ENCODE measurements at places on chromosomes 5 and 9.

GRCh38 chr9:30913331-30913730, 1471.1 kb upstream of the ACO1 start:
- DNase-seq = no peak

GRCh38 chr5:1820926-1821325, 19.7 kb downstream of the NDUFS6 start:
- DNase-seq = no peak

DNA sequence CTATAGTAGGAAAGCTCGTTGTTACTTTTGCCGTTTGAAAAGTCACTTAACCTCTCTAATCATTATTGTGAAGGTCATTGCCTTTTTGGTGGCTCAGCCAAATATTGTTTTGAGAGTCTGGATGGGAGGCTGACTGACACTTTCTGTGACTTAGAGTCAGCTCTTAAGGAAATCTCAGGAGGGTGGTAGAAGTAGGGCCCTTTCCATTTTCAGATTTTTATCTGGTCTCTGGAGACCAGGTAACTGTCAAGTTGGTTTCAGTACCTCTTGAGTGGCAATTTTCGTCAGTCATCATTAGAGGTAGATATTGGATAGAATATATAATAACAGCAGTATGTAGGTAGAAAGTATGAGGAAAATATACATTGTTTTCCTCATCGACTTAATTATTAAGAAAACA, 23.3 kb downstream of the UGCG start:
- no peak for DNase-seq

DNA sequence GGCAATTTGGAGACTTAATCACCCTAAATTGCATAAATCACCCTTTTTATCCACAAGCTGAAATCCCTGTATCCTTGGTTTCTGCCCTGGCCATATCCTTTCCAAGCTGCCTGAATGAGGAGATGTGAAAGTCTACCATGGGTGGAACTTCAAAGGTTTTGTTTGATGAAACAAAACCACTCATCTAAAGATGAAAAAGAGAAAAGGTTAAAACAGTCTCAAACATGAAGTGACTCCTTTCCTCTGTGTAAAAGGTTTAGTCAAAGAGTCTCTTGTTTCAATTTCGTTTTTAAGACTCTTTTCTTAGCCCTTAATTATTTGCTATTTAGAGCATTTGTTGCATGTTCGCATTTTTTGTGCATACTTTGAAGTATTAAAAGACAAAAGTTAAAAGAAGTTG, 11.2 kb downstream of the SLC45A2 start:
- no peak for DNase-seq

GRCh38 chr5:137836997-137837396, 30.7 kb upstream of the MYOT start:
- no peak for DNase-seq

DNA sequence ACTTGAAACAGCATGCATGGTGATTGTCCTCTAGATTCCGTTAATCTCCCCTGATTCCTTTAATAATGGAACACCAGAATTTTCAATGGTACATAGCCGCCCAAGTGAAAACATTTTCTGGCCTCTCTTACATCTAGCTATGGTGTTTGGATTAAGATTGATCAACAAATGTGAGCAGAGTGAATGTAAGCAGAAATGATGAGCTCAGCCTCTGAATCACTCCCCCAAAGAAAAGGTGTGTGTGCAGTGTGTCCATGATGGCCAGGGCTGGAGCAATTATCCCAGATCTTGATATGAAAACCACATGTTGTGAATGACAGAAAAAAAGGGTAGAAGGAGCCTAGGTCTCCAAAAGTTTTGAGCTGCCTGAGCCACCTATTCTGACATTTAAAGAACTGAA, 55.3 kb downstream of the OR2K2 start:
- no peak for DNase-seq

DNA sequence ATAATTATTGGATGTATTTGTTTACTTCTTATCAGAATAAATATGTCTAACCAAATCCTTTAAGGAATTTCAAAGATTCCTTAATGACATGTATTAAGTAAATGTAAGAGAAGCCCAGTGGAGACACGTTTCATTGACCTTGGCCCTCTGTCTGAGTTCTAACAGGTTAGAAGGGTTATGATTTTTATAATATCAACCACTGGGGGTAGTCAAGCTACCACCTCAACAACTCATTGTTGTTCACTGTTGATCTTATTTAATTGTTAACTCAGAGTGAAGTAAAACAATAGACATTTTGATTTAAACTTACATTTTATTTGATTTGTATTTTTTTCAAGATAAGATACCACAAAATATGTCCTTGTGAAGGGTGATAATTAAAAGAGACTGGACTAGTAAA, 499.2 kb upstream of the COX7C start:
- DNase-seq = no peak

- DNase-seq = no peak
These were observed 130.1 kb downstream of the LRRC70 start for GRCh38 chr5:62708481-62709325.

GRCh38 chr5:26856238-26856637, 182.1 kb downstream of the CDH9 start:
- DNase-seq = no peak

DNA sequence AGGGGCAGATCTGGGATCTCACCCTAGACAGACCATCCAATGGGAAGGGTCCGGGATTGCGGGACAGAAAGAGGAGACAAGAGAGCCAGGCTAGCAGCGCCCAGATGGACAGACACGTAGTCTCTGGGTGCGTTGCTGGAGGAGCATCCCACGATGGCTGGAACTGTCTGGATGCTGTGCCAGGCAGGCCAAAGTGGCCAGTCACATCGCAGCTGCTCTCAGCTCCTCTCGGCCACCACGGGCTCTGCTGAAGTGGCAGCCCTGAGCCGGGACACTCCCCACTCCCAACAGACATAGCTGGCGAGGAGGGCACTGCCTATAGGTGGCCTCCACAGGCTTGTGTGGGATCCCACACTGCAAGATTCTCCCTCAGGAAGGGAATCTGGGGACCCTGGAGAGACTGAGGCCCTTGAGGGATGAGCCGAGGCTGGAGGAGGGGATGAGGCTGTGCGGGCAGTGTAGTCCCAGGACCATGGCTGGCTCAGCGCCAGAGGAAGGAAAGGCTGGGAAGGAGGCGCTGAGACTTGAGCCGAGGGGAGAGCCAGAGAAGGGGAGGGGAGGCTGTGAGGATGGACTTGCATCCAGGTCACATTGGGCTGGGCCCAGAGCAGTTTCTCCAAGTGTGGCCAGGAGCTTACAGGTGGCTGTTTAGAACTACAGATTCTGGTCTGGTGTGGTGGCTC, 10.3 kb upstream of the WDR5 start:
- no peak for DNase-seq

- DNase-seq = no peak
These were observed 197.9 kb downstream of the TLE4 start for GRCh38 chr9:79769476-79770275.

DNA sequence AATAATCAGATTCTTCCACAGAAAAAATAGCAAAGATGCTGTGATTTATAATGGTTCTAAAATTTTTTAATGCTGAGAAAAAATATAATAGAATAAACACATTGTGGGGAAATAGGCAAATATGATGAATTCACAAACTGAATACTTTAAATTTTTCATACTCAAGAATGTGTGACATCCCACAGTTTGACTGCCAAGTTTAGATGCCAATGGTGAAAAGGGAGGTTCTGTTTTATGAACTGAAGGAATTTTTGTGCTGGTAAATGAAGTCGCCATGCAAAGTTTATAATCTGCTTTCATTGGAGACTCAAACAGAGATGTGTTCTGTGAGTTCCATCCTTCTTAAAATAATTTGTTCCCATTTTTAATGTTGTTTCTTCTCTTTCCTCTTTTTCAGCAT, 367.5 kb upstream of the ADAMTS16 start:
- no peak for DNase-seq

- no peak for DNase-seq
These were observed 58.8 kb upstream of the MINAR2 start for GRCh38 chr5:129689045-129689444.

- DNase-seq = no peak
These were observed 14.6 kb downstream of the FGF1 start for GRCh38 chr5:142671266-142671665.

- no peak for DNase-seq
These were observed 27.5 kb downstream of the FSD1L start for GRCh38 chr9:105475302-105475701.

GRCh38 chr9:37914701-37915358, 10.9 kb upstream of the SLC25A51 start:
- no peak for DNase-seq

- DNase-seq = no peak
These were observed 113.8 kb downstream of the TRIM32 start for GRCh38 chr9:116800885-116801284.

GRCh38 chr9:28287455-28287854, 714.2 kb upstream of the C9orf72 start:
- DNase-seq = no peak

GRCh38 chr5:128778474-128778873, 186.8 kb upstream of the SLC27A6 start:
- no peak for DNase-seq

DNA sequence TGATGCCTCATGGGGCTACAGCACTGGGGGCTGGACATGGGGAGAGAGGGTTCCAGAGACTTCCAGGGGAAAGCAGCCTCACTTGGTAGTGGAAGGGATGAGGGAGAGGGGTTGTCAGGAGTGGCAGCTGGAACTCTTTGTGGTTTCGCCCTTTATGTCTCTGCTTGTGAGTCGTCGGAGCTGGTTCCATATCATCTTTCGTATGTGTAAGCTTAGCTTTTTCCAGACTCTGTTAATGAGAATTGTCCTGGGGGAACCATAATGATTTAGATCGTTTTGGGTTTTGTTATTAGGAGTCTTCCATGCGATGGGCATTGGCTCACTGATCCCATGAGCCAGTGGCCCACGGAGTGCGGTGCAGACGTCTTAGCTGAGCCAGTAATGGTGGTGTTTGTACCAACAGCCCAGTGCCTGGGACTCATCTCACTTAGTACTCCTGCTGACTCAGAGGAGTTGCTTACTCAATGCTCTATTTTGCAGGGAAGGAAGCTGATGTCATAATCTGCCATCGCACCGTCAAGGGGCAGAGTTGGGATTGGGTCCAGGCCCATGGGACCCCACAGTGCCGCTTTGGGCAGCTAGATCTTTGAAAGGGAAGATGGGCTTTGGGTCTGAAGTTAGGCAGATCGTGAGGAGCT, 48.5 kb downstream of the NEK6 start:
- no peak for DNase-seq

GRCh38 chr9:134630861-134631260, 10.7 kb upstream of the COL5A1 start:
- DNase-seq = no peak

DNA sequence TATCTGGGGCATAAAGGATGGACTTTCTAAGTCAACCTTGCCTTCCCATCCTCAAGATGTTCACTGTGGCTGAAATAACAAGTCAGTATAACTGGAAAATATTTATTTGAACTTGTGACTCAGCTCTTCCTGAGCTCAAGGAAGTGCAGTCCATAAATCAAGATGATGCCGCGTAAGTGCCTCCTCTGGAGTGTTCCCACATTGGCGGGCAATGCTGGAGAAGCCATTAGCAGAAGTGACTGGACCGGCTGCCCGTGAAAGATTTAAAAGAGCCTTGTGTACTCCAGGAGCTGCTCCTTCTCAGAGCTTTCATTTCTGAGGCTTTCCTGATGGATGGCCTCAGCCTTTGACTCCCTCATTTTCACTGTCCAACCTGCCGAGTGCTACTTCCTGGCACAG, 17.4 kb downstream of the TMOD1 start:
- no peak for DNase-seq

DNA sequence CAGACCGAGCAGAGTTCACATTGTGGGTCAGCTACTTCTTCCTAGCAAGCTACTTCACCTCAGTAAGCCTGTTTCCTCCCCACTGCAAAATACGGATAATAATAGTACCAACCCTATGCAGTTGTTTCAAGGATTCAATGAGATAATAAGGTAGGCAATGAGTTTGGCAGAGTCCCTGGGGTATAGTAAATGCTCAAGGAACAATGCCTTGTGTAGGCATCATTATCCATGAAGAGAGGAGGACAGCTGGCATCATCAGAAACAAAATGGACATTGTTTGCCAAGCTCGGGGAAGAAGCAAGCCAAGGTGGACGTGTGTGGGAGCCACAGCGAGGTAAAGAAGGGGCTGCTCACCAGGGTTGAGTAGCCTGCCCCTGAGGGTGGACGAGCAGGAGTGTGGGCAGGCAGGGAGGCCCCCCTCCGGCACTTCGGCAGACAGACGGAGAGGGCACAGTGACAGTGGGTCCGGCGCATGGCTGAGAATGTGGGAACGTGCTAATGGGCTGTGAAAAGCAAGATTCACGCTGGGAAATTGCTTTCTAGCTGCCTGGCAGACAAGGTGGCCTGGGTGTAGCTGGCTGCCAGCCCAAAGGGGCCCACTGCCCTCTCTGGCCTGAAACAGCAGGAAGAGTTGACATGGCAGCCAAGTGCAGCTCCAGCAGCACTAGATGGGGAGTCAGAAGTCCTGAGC, 10.1 kb downstream of the CAMK2A start:
- no peak for DNase-seq

DNA sequence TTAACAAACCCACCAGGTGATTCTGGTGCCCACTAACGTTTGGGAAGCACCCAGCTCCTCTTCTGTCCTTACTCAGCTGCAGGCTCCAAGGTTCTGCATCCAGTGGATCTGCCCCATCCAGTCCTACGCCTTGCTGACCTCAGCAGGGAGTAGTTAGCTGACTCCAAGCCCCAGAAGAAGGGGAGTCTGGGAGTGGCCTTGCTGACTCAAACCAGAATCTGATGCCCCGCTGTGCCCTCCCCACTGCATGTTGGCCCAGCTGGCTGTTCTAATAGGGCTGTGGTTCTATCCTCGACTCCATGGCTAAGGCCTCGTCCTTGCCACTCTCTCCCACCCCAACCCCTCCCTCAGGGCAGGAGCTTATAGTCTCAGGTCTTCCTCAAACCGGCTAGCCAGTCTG, 136.3 kb downstream of the TTLL11 start:
- no peak for DNase-seq

- DNase-seq = no peak
These were observed 106.4 kb upstream of the STARD4 start for GRCh38 chr5:111618623-111619271.

- DNase-seq = no peak
These were observed 544.5 kb downstream of the CSNK1G3 start for GRCh38 chr5:124056326-124056990.

GRCh38 chr9:105245029-105245890, 809 bp downstream of the SLC44A1 start:
- peak; percentile 17 for DNase-seq

- no peak for DNase-seq
These were observed 17.0 kb upstream of the SSBP2 start for GRCh38 chr5:81767938-81768337.
